ENCODE measurements at places on chromosomes 11 and 22.

GRCh38 chr11:134950692-134951304 is 538.8 kb upstream of the B3GAT1 start:
- DNase-seq = no peak

DNA sequence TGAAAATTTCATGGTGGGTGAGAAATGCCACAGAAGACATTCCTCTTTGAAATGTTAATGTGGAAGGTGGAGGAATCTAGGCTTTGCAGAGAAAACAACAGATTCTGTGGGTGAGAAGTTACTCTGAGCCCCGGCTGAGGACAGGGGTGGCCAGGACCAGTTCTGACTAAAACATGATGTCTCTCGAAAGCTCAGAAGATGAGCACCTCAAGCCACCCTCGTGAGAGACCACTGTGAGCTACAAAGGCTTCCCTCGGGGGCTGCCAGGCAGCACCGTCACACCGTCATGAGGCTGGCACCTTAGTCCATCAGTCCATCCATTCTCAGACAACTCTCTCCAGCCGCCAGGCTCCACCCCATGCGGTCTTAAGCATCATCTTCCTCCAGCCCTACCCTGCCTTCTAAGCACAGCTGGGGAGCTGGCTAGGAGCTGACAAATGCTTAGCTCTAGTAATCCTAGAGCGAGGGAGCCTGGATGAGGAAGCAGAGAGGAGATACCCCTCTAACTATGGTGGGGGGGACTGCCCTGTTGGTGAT is 360.5 kb downstream of the SHANK2 start:
- DNase-seq = no peak

- DNase-seq = peak; percentile 67
Measured at GRCh38 chr22:44622147-44622427, 79.9 kb upstream of the PRR5 start.

DNA sequence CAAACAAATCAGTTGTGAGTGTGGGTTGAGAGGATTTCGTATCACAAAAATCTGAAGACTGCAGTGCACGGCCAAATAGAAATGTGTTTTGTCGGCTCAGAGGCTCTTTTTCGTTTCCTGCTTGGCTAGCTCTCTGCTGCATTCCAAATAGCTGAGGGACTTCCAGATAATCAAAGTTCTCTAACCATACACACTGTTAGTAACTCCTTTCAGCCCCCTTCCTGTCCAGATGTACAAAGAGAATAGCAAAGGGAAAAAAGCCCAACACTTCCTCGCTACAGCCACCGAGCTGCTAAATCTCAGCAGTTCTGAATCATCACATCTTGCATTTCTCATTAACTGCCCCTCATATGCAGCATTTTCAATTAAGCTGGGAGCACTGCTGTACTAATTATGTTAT is 203.1 kb downstream of the TENM4 start:
- peak; percentile 38 for DNase-seq

DNA sequence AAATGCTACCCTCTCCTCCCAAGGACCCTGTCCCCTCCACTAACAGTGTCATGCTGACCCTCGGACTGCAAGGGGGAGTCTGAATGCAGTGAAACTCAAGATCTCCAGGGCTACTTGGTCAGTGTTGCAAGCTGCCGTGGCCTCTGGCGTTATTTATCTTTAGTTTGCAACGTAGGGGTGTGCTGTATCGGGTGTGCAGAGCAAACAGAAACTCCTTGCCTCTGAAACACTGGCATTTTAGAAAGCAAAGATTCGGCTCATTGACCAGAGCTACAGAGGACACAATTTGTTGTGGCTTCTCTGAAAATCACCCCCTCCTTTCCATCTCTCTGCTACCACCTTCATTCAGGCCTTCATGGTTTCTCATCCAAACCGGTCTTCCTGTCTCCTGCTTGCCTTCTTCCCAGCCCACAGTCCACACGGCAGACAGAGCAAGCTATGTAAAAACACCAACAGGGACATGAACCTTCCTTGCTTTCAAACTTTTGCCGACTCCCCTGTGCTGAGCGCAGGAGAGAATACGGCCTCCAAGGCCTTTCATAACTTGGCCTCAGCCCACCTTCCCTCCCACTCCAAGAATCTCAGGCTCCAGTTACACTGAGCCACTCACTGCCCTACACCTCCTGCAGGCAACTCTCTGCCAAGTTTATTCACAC is 14.9 kb downstream of the FZD4 start:
- DNase-seq = no peak

DNA sequence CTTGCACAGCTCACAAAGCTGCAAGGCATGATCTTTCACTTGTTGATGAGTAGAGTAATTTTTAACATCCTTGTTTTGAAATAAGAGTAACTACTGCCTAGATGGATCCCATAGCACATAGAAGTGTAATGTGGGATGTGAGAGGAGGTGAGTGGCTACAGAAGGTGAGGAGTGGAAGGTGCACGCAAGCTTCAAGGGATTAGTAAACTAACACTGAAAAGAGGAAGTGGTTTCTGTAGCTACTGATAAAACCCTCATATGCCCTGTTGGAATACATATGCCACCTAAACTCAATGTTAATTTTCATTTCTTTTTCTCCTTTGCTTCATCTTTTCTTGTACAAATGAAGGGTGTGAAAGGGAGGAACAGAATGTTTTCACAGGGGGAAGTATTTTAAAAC is 22.0 kb upstream of the CTSC start:
- no peak for DNase-seq

DNA sequence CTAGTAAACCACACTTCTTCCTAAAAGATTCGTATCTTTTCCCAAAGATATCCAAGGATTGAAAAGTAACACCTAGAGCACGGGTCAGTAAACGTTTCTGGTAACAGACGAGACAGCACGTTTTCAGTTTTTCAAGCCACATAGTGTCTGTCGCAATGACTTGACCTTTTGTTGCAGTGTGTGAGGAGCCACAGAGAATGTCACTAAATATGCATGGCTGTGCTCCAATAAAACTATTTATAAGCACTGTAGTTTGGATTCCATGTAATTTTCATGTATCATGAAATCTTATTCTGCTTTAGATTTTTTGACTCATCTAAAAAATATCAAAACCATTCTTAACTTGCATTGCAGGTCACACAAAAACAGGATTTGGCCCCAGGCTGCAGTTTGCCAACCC is 18.3 kb upstream of the MICAL3 start:
- DNase-seq = no peak

- no peak for DNase-seq
Measured at GRCh38 chr11:96097844-96098421, 174.0 kb upstream of the MTMR2 start.

DNA sequence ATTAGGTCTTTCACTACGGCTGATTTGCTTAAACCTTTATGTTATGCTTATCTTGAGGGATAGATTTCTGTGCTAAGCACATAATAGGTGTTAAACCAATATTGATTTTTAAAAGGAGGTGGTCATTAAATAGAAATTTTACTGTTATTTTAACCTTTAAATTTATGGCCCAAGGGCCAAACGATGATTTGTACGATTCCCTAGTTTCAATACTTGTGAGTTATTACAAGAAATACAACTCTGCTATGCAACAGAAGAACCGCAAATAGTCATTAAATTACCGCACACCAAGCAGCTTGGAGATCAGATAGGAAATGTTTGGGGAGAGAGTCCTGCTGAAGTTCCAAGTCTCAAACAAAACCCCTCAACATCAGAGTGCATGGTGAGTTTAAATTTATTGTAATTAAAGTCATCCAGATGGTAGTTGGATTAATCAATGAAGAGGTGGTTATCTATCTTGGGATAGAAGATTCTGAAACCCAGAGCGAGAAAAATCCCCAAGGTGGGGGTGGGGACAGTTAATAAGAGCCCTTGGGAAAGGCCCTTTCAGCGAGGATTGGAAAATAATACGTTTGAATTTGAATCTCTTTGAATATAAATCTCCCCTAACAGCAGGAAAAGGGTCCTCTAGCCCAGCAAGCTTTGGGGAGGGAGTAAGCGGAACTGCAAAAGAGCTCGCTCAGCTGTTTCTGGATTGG is 805 bp upstream of the QSER1 start:
- DNase-seq = no peak

GRCh38 chr11:117614728-117615127 is 182.3 kb downstream of the DSCAML1 start:
- DNase-seq = no peak

- no peak for DNase-seq
Measured at GRCh38 chr11:66902486-66903177, 45.8 kb downstream of the LRFN4 start.

GRCh38 chr11:133265530-133266035 is 266.7 kb downstream of the OPCML start:
- no peak for DNase-seq

DNA sequence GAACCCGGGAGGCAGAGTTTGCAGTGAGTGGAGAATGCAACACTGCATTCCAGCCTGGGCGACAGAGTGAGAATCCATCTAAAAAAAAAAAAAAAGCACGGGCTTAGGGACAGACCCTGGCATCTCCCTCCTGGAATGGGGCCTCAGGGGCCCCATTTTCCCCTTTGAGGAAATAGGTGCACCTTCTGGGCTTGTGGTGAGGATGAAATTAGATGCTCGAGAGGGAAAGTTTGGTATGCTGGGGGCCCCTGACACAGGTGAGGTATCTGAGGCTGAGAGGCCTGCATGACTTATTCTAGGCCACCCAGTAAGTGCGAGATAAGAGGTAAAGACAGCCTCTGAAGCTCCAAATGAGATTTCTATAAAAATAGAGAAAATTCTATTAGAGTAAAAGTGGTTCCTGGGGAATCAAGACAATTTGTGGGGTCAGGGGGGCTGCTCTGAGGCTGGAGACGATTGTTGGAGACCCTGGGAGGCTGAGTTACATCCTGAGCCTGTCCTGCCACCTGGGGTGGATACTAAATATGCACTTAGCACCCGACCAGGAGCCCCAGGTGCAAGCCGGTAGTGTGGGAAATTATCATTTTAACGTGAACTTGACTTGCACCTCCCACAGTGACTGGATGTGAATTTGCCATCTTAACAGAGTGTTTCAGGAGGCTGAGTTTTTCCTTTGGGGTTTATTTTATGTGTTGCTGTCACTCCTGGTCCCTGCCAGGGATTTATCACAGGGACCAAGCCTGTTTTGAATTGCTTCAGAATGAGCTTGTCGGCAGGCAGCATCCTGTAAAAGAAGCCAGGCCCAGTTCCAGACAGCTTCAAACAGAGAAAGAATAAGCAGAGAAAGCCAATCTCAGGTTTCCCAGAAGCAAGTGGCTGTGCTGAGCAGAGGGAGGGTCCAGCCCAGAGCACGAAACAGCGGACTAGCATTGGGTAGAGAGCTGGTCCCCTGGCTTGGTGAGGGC is 48.4 kb upstream of the TSKU start:
- DNase-seq = no peak

- DNase-seq = no peak
Measured at GRCh38 chr11:73465871-73466270, 89.7 kb downstream of the RELT start.

DNA sequence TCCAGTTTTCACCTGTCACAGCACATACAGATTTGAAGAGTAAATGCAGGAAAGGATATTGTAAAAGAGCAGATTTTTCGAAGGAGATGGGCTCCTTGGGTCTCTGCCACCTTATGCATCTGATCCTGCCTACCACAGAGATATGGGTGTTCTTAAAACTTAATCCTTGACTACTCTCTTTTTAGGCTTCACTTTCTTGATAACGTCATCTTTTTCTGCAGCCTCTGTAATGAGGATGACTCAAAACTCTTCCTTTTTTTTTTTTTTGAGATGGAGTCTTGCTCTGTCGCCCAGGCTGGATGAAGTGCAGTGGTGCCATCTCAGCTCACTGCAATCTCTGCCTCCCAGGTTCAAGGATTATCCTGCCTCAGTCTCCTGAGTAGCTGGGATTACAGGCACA is 7.8 kb downstream of the PRR14L start:
- DNase-seq = no peak

- DNase-seq = no peak
Measured at GRCh38 chr11:1160231-1161101, 2.7 kb downstream of the MUC5AC start.

DNA sequence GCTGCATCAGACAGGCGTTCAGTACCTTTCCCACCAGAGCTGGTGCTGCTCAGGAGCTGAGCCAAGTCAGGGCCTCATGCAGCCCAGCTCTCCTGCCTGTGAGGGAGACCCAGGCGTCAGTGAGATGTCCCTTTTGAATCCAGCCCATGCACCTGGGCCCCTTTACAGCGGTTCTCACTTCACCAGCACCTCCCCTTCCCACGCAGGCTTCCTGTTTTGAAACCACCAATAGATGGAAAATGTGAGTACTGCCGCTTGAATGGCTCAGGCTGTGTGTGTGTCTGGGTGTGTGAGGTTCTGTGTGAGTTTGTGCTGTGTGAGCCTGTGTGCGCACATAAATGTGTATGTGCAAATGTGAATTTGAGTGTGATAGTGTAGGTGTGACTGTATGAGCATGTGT is 88.4 kb downstream of the UBASH3B start:
- DNase-seq = no peak

- no peak for DNase-seq
Measured at GRCh38 chr22:27152033-27152432, 494.6 kb downstream of the MIAT start.

- no peak for DNase-seq
Measured at GRCh38 chr22:40310768-40311120, 35.6 kb upstream of the ADSL start.

DNA sequence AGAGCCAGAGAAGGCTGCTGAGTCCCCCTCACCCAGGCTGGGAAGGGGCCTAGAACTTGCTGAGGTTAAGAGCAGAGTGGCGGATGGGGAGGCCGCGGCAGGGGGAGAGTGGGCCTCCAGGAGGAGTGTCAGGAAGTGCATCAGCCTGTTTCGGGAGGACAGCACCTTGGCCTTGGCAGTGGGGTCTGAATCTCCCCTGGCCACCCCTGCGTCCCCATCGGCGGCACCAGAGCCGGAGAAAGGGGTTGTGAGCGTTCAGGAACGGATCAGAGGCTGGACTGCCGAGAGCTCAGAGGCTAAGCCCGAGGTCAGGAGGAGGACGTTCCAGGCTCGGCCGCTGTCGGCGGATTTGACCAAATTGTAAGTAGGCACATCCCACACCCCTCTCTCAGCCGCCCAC is 76.7 kb downstream of the KIAA1671 start:
- no peak for DNase-seq

- DNase-seq = no peak
Measured at GRCh38 chr11:81444297-81444696, 1289.4 kb downstream of the FAM181B start.

GRCh38 chr11:120386774-120387371 is 50.7 kb downstream of the ARHGEF12 start:
- DNase-seq = no peak
